ENCODE measurements at places on chromosomes 12 and 14.

GRCh38 chr14:76953311-76953945 is 75.1 kb downstream of the IRF2BPL start:
- DNase-seq, result no peak

GRCh38 chr12:102169922-102170621 is 27.6 kb downstream of the PMCH start:
- peak; percentile 42 for DNase-seq

GRCh38 chr14:52080808-52081755 is 12.2 kb upstream of the NID2 start:
- no peak for DNase-seq

GRCh38 chr12:116420227-116420880 is 138.8 kb upstream of the MAP1LC3B2 start:
- peak; percentile 44 for DNase-seq

DNA sequence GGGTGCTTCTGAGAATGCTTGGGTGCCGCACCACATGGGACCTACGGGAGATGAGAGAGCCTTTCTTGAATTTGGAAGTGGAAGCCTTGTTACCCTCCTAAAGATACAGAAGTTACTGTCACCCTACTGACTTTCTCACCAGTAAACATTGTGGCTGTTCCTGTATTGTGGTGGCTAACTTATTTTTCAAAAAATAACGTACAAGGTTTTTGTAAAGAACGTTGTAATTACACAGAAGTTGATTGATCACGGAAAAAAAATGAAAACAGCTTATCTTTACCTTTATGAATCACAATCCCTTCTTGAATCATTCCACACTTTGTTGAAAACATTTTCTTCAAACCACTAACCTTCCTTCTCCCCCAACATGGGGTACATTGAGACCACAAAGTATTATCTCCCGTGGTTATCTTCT is 22.0 kb upstream of the PPFIBP1 start:
- no peak for DNase-seq

- no peak for DNase-seq
Measured at GRCh38 chr14:52026017-52026660, 36.8 kb downstream of the RTRAF start.

DNA sequence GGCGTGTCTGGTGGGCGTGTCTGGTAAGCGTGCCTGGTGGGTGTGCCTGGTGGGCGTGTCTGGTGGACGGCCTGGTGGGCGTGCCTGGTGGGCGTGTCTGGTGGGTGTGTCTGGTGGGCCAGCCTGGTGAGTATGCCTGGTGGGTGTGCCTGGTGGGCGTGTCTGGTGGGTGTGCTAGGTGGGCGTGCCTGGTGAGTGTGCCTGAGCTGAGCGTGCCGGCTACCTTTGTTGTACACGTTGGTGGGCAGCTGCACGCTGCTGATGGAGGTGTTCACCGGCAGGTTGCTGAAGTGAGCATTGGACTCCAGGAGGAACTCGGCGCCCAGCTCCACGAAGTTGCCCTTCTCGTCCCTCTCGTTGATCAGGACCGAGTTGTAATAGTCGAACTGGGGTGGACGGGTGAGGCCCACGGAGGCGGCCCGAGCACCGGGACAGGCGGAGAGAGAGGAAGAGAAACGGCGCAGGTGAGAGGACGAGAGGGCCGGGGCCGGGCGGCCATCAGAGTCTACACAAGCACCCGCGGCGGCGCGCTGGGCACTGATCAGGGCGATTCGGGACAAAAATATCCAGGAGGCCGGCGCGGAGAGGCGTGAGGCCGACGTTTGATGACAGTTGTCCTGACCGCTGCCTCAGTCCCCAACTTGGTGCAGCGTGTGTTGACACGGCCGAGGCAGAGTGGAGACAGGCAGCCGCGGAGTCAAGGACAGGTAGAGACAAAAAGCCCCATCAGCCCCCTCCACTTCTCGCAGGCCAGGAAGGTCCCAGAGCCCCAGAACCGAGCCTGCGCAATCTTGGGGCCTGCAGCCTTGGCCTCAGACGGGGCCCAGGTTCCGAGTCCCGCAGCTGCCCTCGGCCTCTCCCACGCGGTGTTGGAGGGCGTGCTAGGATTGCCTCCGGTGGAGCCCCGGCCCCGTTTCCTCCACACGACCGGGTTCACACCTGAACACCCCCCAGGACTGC is 10.5 kb downstream of the CACNA2D4 start:
- DNase-seq, result no peak

GRCh38 chr12:53094394-53094787 is 3.1 kb upstream of the IGFBP6 start:
- no peak for DNase-seq

- peak; percentile 78 for DNase-seq
Measured at GRCh38 chr14:76644855-76645518, 116.3 kb upstream of the VASH1 start.

GRCh38 chr12:44029194-44029593 is 193.3 kb downstream of the TMEM117 start:
- DNase-seq, result peak; percentile 26

Measured in NCI-H524 (cell line).